ENCODE measurements at places on chromosomes 11 and 22.
A peak's percentile ranks its signal among the peaks of the same experiment; 100 is the strongest.

DNA sequence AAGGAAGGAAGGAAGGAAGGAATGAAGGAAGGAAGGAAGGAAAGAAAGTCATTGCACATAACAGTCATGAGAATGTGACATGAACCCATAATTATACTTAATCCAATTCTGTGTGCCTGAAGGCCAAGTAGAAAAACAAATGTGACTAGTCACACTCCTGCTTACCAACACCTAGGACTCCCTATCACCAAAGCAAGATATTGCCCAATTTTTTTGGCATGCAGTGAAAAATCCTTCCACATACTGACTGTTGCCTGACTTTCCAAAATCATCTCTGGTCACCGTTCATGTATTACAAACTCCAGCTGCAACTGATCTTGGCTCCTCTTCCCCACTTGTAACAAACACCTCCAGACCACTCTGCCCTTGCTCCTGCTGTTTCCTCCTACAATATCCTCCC lies 516.8 kb downstream of the OPCML start:
- no peak for DNase-seq

DNA sequence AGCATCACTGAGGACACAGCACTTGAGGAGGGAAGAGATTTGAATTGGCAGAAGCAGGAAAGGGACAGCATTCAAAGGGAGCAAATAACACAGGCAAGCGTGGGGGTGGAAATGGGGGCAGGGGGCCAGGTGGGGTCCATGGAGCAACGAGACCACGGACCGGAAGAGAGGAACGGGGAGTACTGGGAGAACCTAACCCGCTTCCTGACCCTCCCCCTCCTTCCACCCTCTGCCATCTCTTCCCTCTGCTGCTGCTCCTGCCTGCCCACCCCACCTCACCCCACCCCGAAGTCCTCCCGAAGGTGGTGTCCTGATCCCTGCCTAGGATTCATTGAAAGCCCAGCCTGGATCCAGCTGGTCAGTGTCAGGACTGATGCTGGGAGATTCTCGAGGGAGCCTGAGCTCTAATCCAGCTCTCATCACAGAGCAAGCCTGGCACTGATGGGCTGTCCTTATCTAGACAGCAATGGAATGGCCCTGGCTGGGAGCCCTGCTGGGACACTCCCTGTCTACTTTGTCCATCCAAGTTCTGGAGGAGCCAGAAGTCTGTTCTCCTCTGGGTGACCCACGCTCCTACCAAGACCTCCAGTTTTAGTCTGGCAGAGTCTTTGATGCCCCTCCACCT lies 105.0 kb downstream of the TRIM29 start:
- DNase-seq, result no peak

DNA sequence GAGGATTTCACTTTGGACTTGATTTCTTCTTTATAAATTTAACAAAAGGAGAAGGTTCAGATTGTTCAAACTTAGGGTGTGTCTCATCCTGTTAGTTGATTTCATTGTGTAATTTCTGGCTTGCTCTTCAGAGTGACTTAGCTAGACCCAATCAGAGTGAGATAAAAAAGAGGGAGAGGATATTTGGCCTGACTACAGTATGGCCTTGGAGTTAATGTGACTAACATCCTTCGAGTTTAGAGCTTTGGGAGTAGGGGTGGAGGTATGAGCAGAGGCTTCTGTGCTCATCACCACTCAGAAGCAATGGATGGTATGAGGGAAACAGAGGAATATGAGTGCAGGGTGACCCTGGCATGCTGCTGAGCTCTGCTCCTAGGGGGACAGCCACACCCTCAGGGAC lies 114.2 kb downstream of the ME3 start:
- no peak for DNase-seq

DNA sequence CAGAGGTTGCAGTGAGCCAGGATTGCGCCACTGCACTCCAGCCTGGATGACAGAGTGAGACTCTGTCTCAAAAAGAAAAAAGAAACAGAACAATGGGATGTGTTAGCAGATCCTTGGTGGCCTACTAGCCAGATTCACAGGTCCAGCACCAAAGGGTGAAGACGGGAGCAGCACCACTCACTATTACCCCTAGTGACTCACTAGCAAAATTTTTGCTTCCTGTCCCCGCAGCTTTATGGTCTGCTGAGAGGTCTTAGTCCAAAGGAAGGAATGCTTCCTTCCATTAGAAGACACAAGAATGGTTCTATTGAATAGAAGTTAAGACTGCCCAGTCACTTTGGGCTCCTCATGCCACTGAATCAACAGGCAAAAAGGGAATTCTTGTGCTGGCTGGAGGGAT lies 35.9 kb upstream of the NUP50 start:
- DNase-seq, result peak; percentile 59

- DNase-seq, result no peak
These were observed 14.7 kb downstream of the MGAT3 start for GRCh38 chr22:39471381-39472141.

- DNase-seq, result no peak
These were observed 357.4 kb downstream of the INSC start for GRCh38 chr11:15471895-15472799.

DNA sequence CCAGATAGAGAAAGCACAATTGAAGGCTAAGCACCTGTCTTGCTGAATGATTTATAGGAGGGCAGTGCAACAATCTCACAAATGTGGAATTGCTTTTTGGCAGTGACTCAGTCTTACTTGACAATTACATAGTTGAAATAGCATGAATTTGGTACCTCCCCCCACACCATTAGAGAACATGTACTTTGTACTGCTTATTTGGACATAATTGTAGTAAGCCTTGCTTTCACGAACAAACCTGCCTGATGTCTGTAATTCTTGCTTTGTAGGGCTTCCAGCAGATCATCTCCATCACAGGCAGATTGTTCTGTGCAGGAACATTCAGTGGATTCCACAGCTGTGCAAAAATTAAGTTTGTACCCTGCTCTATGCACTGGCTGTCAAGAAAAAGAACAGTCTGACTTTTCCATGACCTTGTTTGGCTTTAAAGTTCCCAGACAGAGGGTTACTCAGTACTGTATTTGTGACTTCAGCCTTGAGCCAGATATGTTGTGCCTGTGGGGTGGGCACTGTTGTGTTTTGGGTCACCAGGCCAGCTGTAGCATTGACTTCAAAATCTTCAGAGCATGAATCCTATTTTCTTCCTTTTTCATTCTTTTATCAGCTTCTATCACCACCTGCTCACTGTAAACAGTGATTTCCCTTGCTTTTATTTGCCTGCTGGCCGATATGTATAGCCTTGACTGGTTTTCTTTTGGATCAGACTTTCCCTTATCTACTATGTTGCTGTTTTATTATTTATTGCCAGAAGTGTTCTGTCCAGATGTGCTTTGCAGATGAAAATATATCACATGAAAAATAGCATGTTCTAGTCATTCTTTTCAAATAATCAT lies 941.0 kb upstream of the CHORDC1 start:
- DNase-seq, result peak; percentile 95

- DNase-seq, result no peak
These were observed 179.1 kb upstream of the MTNR1B start for GRCh38 chr11:92790366-92790765.

DNA sequence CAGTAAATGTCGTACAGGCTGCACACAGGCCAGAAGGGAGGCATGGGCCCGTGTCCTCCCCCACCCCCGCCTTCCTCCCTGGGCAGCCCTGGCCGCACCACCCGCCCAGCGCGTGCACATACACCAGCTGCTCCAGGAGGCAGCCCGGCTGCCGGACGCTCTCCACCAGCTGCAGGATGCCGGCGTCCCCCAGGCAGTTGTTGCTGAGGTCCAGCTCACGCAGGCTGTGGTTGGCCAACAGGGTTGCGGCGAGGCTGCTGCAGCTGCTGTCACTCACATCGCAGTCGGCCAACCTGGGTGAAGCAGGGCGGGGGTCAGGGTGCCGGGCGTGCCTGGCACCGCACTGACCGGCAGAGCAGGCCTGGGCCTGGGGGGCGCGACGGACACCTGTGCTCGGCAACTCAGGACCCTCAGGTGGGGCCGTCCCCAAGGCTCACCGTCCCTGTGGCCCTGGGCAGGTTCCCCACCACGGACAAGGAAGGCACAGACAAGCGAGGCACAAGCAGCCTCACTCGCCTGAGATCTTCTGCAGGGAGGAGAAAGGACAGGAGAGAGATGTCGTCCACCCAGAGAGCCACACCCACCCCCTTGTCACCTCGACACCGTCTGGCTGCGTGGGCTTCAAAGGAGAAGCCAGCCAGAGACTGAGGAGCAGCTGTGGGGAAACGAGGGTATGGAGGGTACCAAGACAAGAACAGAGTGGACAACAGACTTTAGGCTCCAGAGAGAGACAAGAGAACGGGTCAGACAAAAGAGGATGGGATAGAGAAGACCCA lies 12.1 kb downstream of the RNH1 start:
- DNase-seq, result peak; percentile 91

- DNase-seq, result no peak
These were observed 4.3 kb upstream of the NRIP3 start for GRCh38 chr11:9008011-9008550.

- peak; percentile 33 for DNase-seq
These were observed 18.0 kb upstream of the IL17REL start for GRCh38 chr22:50030297-50031188.

- no peak for DNase-seq
These were observed 144.5 kb downstream of the DBX1 start for GRCh38 chr11:20015529-20016427.

GRCh38 chr11:86980086-86980796 lies 25.0 kb upstream of the FZD4 start:
- DNase-seq, result no peak

DNA sequence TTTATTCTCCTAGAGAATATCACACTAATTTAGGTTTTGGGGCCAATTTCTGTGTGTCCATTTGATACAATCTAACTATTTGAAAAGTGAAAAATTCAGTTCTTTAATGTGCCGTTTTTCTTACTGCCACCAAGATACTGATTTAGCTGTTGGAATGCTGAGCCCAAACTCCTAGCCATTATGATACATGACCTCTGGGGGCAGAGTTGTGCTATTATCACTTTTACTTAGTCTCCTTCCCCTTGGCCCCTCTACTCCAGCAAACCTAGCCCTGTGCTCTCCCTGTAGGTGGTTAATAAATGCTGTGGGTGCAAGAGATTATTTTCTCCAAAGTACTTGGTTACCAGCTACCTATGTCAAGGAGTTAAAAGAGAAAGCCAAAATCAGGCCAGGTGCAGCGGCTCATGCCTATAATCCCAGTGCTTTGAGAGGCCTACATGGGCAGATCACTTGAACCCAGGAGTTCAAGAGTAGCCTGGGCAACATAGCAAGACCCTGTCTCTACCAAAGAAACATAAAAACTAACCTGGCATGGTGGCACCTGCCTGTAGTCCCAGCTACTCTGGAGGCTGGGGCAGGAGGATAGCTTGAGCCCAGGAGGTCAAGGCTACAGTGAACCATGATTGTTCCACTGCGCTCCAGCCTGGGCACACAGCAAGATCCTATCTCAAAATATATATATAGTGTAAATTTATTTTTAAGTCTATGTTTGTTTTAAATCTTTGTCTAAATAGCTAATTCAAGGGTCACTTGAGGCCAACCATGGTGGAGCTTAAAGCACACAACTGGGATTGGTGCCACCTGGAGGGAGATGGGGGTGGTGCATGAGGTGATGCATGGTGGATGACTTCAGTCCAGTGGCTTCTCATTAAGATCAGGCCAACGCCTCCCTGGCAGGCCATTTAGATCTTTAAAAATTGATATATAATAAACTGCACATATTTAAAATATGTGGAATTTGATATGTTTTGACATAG lies 193.2 kb upstream of the PLET1 start:
- peak; percentile 36 for DNase-seq

DNA sequence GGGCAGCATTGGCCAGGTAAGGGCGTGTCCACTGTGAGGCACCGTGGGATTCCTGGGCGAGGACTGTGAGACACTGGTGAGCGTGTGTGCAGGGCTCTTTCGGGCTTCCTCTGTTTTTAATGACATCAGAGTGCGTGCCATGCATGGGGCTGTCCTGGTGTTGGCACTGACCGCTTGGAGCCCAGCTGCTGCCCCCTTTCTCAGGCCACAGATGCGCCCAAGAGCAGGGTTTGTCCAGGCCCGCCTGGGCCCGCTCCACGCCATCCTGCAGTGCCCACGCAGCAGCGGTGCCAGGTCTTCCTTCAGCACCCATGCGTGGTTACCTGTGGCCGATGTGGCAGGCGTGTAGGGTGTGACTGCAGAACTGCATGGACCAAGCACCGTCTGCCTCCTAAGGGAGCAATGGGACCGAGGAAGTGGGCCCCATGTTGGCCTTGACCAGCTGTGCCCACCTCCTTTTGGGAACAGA lies 72.3 kb upstream of the SEPTIN5 start:
- no peak for DNase-seq

DNA sequence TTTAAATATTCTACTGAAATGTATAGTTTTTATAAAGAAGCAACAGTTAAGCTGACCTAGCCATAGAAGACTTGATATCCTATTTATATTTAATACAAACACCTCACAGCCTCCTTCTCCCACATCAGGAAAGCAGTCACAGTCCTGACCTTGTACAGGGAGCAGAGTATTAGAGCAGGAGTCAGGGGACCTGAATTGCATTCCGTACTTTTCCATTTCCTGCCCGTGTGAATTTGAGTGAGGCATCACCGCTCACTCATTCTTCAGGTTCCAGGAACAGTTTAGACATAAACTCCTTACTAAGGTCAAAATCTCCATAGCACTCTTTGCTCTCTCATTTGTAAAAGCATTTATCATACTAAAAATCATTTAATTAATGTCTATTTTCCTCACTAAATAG lies 482.5 kb upstream of the FAT3 start:
- DNase-seq, result no peak

- no peak for DNase-seq
These were observed 30.4 kb upstream of the CRTAM start for GRCh38 chr11:122807731-122808477.

GRCh38 chr11:34185926-34186841 lies 80.8 kb downstream of the NAT10 start:
- no peak for DNase-seq

Data from LHCN-M2 (cell line).